ENCODE measurements at places on chromosomes 7 and 10. TPM values are rescaled to one million over a fixed set of nuclear protein-coding genes. Genes with fewer than 3 reads are reported as not detected.

DNA sequence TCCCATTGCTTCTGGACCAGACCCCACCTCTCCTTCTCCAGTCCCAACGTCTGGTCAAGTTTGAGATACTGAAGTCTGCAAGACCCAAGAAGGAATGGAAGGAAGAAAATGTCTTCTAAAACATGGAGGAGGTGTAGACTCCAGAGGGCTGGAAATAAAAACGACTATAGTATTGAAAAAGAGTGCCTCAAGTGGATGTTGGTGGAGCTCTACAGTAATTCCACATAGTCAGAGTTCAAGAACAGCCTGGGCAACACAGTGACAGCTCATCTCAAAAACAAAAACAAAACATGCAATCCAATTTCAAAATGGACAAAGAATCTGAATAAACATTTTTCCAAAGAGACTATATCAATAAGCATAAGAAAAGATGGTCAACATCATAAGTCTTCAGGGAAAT is 2.3 kb upstream of the PCGF6 start:
- DNase-seq, result no peak

DNA sequence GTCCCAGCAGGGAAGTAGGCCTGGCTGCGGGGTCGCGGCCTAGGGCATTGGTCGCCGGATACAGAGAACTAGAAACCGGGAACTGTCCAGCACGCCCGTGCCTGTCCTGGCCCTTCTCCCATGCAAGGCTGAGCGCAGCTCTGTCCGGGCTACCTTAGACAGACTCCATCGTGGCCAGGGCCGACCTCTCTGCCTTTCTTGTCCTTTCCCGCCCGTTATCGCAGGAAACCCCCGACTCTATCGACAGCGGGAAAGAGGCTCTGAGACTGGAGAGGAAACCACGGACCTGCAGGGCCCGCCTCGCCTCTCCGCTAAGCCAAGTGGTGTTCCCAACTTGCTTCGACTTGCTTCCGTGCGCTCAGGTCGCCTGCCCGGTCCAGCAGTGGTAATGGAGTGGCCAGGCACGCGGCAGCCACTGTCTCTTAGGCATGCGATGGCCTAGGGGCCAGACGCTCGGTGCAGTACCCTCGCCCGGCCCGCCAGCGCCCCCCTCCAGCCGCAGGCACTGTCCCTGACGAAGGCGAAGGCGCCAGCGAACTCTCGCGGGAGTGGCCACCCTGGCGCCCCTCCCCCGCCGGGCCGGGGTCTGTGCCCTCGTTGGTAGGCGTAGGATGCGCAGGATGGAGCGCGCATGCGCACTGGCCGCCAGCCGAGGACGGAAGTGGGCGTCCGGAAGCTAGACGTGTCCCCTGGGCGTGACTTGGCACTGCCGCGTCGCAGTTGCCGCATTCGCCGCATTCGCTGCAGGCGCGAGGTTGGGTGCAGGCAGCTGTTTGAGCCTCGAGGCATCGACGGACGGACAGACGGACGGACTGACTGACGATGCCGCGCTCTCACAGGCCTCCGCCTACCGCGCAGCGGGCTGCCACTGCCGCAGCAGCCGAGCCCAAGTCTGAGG is 54.4 kb downstream of the MCMBP start:
- DNase-seq, result no peak

DNA sequence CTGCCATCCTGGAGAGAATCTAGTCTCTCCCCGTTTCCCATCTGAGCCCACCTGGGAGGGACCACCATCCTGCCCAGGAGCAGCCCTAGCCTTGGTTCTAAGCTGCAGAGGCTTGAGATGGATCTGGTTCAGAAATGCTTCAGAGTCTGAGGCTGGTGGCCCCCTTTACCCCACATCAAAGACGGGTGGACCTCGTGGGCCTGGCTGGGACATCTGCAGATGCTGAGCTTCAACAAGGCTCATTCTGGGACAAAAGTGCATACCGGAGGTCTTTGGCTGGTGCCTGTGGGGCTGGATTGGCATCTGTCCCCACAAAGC is 4.9 kb upstream of the IRF5 start:
- no peak for DNase-seq

DNA sequence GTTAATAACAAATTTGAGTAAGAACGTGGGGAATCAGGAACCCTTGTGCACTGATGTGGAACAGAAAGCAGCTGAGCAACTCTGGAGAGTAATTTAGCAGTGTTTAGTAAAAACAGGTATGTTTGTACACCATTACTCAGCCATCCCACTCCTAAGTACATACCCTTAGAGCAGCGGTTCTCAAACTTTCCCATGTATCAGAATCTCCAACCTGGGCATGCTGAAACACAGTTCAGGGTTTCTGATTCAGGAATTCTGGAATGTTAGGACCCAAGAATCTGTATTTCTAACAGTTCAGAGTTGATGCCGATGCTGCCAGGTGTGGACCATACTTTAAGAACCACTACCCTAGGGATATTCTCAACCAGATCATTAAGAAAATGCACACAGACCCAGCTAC is 5.1 kb downstream of the SGMS1 start:
- DNase-seq, result no peak

GRCh38 chr7:159108941-159109652 is 35.6 kb downstream of the VIPR2 start:
- DNase-seq, result no peak

GRCh38 chr7:151009327-151010036 is 14.8 kb downstream of the ATG9B start:
- DNase-seq, result no peak

Gene SH2D4B
- total RNA-seq, result not detected

Gene LIPA
- total RNA-seq, result 210 TPM

Gene CAMK1D
- total RNA-seq, result 0.72 TPM

Gene KCNMA1
- 195 TPM for total RNA-seq
